ENCODE measurements at places on chromosomes 4 and X.

DNA sequence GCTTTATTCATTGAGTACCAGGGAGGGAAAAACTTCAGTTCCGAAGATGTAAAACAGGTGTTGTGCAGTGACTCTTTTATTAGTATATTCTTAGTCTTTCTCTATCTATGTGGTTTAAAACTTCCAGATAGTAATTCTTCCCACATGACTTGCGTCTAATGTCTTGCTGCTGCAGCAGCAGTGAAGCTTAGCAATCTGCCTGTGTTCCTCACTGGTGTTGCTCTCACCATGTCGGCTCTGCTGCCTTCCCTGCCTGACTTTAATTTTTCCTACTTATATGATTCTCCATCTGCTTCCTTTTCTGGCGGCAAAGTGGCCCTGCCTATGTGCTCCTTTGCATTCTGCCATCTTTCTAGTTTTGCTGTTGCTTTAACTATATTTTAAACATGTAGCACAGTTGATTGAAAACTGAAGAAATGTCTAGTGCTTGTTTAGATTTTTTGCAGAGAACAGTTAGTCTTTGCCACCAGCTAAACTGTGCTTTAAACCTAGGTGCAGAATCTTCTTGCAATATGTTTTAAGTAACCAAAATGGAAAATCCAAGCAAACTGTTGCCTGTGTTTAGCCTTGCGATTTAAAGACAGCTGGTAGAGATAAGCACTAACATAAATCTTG lies 1934.2 kb upstream of the IGFBP7 start:
- no peak for DNase-seq

- no peak for DNase-seq
Measured at GRCh38 chrX:102985192-102985591, 48.1 kb downstream of the RAB40AL start.

DNA sequence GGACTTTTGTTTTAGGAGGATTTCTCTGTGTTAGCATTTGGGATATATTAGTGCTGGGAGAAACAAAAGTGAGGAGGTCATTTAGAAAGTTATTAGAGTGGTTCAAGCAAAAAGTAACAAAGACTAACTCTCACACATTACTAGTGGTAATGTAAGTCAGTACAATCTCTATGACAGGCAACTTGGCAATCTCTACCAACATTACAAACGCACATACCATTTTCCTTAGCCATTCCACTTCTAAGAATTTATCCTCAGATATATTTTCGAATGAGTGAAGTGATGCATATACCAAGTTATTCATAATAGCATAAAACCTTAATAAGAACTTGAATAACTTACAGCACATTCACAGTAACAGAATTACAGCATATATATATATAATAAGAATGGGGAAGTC lies 146.2 kb downstream of the PRSS12 start:
- no peak for DNase-seq

DNA sequence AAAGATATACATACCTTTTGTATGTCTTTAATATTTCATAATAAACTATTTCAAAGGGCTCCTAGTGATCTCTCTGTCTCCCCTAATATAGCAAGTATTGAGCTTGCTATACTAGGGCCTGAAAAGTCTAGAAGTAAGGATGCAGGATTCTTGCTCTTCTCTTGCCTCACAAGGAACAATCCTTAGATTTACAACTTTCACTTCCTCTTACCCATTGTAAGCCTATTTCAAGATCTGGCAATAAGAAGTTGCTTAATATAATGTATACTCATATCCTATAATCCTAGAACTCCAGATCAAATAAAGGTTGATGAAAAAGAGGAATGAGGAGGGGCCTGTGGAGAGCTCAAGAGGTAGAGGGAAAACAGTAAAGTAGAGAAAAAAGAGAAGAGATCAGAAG lies 40.8 kb upstream of the CHRDL1 start:
- no peak for DNase-seq

DNA sequence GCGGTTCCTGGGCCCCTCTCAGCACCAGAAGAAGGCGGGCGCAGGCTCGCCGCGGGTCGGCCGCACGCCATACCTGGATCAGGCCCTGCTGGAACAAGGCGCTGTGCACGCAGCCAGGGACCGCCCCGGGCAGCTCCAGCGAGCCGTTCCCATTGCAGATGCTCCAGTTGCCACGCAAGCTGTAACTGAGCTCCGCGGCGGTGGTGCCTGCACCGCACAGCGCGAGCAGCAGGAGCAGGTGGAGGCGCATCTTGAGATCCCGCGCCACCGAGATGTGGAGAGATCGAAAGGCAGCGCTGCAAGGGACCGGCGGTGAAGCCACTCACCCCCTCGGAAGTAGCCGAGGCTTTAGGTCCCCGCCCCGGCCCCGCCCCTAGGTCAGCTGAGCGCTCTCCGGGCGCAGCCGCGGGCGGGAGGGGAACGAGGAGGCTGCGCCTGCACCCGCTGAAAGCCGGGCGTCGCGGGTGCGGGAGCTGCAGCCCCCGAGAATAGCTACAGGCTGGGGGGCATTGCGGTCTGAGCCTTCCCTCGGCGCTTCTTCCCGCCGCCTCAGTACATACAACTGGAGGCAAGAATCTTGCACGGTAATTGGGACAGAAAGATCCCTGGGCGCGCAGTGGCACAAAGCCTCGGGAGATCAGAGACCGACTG lies at the start of gene MANBA:
Gene MANBA, minus strand, starts transcription at position 324 of the 651 bp plus-strand sequence. Its CDS starts 74 bp downstream, at position 250.
- peak; percentile 73 for DNase-seq

All from fibroblast of skin of scalp (primary cell).